ENCODE measurements at places on chromosomes 13 and 19. TPM values are rescaled to one million over a fixed set of nuclear protein-coding genes. Genes with fewer than 3 reads are reported as not detected.

DNA sequence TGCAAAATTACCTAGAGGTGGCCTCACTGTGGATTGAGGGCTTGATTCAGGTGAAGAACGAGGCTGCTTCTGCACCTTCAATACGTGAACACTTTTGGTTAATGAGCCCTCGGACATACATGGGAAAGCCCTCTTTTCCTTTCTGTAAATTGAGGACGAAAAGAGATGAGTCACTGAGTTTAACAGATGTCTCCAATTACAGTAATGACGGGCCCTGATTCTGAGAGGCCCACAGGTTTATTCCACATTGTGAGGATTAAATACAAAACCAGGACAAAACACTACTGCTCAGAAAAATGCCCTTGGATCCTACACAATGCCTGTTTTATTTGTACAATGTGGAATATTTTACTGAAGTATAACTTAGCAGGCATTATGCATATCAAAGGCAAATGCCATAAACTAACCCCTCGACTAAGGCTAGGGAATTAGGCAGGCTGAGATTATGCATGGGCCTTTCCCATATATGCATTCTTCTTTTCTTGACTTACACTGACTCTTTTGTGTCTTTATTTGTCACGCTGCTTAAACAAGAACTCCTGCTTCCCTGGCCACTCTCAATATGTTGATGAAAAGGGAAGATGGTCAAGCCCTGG, 819.9 kb downstream of the OLFM4 start:
- DNase-seq = no peak

- DNase-seq = no peak
These were observed 69.8 kb downstream of the KCNRG start for GRCh38 chr13:50085063-50085462.

DNA sequence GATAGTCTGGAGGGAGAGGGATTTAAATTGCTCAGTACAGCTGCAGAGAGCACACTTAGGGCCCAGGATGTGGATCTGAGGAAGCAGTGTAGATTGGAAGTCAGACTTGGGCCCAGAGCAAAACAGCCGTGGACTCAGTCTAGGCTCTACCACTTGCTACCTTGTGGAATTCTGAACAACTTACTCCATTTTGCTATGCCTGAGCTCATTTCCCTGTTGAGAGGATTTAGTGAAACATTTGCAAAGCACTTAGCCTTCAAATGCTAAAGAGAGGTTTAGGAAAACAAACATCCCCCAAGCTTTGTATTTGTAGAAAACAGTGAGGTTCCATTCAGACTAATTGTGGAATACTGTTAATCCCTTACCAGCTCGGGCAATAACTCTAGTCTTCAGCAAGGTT, 453.4 kb upstream of the ZNF507 start:
- DNase-seq = no peak

DNA sequence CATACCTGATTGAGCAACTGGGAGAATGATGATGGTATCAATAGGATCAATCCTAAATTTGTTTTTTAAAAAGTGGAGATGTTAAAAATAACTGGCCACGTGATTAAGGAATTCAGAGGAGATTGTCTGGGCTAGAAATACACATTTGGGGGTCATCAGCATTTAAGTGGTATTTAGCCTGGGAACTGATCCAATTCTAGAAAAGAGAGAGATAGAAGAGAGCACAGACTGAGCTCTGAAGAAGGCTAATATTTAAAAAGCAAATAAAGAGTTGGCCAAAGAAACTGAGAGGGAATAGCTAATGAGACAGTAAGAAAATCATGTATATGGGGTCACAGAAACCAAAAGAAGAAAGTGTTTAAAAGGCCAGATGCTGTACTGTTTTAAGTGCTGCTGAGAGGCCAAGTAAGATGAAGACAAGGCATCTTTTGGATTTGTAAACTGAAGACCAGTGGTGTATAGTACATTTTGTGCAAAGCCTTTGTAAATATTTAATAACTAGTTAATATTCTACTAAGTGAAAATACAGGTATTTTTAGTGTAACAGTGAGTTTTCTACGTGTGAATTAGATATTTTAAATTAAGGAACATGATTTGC, 40.2 kb downstream of the UBL3 start:
- no peak for DNase-seq

DNA sequence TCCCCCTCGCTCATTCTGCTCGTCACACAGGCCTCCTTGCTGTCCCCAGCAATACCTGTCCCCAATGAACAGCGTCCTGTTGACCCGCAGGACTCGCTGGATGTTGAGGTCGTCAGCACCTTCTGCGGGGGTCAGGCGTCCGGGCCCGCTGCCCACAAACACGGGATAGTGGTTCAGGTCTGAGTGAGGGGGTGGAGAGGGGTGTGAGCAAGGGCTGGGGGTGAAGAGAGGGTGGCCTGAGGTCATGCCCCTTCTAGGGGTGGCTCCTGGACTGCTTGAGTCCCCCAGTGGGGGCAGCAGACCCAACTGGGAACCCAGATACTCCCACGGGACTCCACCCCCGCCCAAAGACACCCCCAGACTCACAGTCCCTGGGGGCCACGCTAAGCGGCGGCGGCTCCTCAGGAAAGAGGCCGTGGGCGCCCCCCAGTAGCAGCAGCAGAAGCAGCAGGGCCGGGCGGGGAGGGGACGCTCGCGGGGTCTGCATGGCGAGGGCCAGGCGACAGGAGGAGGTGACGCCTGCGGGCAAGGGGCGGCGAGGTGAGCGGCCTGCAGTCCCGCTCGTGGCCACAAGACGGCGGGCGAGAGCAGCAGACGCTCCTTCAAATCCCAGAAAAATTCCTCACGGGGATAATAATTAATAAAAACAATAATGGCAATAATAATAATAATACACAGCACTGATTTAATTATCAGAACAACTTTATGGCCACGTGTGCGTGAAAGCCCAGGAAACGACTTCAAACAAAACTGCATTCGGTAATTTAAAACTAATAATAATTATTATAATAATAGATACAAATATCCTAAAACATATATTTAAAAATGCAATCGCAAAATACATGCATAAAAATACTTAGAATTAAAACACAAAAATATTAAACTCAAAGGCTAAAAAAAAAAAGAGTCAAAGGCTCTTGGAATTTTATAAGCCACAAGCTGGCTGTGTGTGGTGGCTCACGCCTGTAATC, 1.2 kb downstream of the SEMA6B start:
- DNase-seq = no peak

- no peak for DNase-seq
These were observed 9.4 kb downstream of the LRP3 start for GRCh38 chr19:33203529-33203928.

DNA sequence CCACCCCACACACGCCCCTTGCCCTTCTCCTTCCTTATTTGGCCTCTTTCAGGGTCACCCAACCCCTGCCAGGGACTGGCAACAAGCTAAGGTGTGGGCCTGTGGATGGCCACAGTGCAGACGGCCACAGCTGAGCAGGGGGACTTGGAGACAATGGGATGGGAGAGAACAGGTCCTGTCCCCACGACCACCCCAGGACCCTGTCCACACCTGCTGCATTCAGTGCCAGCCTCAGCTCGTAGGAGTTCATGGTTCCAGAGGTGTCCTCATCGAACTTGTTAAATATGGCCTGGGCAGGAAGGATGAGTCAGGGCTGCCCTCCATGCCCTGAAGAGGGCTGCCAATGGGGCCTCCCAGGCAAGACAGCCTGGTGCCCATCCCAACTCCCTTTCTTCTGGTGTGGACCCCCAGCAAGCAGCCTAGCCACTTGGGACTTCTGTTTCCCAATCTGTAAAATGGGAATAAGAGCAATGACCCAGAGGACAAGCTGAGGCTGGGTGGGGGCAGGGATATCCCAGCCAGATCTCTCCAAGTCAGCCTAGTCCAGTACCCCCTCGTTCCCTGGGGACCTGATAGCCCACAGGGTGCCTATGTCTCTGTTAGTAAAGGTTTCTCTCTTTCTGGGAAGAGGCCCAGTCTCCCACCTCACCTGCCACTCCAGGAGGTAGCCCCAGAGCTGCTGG, 10.6 kb downstream of the CAPN12 start:
- DNase-seq = peak; percentile 58

GRCh38 chr13:74730556-74731331, 596.5 kb upstream of the KLF12 start:
- no peak for DNase-seq

GRCh38 chr19:11288349-11288748, 7.6 kb upstream of the TSPAN16 start:
- DNase-seq = no peak

The SKA3 gene
- 1.2 TPM for total RNA-seq

Measured in sciatic nerve (tissue), 2 donors.